Cardiac fibroblast (primary cell): ENCODE measurements at places on chromosomes 12 and 14.

GRCh38 chr12:15393995-15394394, 71.7 kb downstream of the PTPRO start:
- DNase-seq, result no peak

DNA sequence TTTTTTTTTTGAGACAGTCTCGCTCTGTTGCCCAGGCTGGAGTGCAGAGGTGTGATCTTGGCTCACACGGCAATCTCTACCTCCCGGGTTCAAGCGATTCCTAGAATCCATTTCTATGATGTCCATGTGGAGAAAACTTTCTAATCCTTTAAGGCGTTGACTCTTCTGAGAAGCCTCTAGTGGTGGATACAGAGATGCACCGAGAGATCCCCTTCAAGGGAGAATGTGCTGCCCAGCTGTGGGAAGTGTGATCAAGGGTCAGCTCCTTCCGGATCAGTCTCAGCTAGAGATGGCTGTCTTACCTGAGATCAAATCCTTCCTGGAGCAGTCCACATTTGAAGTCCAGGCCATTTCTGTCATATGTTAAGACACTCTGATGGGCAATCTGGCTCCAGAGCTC, 92.7 kb upstream of the HECTD1 start:
- DNase-seq, result no peak

DNA sequence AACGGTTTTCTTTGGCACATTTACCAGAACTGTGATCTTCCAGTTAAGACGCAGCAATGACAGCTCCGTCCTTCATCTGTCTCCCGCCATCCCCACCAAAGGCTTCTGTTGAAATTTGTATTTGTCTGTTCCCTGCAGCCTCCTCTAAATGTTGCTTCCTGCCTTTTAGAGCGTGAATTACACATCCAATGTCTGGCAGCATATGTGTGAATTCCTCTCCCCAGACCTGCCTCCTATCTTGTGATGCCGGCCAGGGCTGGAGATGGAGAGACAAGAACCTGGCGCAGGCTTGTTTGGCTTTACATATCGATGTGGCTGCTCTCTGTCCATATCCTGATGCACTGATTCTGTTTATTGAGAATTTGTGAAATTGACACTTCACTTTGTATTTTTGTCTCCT, 738.4 kb upstream of the TMEM132C start:
- no peak for DNase-seq

GRCh38 chr14:69532561-69533340, 41.9 kb downstream of the CCDC177 start:
- DNase-seq, result no peak

GRCh38 chr14:28344381-28344780, 422.2 kb upstream of the FOXG1 start:
- DNase-seq, result peak; percentile 5

DNA sequence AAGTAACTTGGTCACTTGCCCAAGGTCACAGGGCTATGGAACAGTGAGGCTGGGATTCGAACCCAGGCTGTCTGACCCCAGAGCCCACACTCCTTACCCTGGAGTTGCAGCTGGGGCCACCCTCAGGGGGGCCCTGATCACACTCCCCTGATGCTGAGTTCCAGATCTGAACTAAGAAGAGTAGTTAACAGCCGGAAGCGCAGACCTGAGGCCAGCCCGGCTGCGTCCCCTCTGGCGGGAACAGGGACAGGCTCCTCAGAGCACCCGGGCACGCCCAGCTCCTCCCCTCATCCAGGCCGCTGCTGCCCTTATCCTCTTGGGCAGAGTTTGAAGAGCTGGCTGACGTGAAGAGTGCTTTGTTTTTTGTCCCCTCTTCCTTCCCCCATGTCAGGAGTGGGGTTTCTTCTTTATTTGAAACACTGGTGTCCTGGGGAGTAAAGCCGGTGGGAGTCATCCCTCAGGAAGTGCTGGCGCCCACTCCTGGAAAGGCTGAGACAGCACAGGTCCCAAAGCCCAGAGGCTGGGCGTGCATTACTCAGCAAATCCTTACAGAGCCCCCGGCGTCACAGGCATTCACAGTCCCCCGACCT, 8.7 kb downstream of the PHB2 start:
- peak; percentile 79 for DNase-seq

DNA sequence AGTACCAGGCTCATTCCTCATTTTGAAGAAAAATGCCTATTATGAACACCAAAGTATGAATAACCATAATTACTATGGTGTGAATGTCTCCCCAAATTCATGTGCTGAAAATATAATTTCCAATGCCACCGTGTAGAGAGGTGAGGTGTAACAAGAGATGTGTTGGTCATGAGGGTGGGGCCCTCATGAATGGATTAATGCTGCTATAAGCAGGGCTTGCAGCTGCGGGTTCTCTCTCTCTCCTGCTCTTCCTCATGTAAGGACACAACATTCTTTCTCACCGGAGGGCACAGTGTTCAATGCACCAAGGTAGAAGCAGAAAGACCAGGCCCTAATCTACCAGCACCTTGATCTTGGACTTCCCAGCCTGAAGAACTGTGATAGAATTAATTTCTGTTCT, 70.0 kb downstream of the TMTC1 start:
- DNase-seq, result no peak
